ENCODE measurements at places on chromosomes 4 and X. TPM values are rescaled to one million over a fixed set of nuclear protein-coding genes. Genes with fewer than 3 reads are reported as not detected.
A peak's percentile ranks its signal among the peaks of the same experiment; 100 is the strongest.

DNA sequence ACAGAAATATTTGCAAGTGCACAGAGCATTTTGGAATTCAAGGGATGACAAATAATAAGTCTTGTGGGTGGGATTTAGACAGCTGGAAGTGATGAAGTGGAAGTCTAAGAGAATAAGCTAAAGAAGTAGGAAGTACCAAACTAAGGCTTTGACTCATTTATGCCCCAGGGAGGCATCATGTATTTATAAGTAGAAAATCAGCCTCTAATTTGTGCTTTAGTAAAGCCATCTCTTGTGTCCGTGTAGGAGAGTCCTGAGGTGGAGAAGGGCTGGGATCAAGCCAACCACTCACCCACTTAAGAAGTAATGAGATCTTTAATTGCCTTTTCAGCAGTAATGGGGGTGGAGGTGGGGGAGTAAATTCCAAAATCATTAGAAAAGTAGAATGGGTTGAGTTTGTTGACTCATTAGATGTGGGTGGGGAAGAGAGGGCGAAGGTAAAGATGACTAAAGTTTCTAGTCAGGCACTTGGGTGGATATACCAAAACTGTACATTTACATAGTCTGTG is 356.7 kb downstream of the STIM2 start:
- DNase-seq, result peak; percentile 75

XAGE3 gene
- polyA plus RNA-seq, result not detected

ANOS1 gene
- 18.9 TPM for polyA plus RNA-seq

GRCh38 chr4:37884855-37885487 is 5.9 kb upstream of the TBC1D1 start:
- no peak for DNase-seq

GNRHR gene
- polyA plus RNA-seq, result 0.28 TPM

DNA sequence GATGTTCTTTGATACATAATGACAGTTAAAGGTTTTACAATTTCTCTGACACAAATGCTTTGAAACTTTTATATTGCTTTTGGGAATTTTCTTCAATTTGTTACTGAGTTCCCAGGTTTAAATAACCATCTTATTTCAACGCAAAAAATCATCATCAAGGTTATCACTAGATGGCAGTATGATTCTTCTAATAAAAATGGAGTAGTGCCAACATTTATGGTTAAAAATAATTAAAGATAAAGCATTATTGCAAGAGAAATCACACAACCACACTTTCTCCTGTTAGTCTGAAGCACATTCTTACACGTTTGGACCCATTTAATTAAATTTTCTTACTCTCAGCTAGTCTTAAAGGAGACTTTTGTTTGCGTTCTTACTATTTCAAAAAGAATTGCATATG is 611.3 kb upstream of the CPXCR1 start:
- DNase-seq, result no peak

DNA sequence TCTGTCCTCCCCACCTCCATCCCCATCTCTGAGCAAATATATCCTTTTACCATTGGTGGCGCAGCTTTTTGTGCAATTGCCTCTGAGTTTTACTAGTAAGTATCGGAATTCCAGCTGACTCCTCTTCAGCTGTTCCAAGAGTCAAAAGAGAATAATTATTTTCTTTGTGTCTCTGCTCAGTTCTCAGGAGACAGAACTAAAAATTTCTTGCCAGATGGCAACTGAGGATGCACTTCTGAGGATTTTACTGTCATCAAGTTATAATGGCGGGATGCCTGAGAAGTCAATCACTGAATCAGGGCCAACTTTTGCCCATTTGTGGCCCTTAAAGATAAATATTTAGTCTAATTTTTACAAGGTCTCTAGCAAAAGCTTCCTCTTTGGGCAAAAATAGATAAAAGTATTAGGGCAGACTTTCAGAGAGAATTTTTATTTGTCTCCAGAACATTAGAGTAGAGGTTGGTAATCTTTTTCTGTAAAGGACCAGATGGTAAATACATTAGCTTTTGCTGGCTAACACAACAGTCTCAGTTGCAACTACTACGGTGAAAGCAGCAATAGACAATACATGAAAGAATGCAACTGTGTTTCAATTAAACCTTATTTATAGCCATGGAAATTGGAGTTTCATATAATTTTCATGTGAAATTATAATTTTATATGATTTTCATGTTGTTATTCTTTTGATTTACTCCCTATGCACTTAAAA is 15.6 kb upstream of the ADGRA3 start:
- DNase-seq, result peak; percentile 94

DNA sequence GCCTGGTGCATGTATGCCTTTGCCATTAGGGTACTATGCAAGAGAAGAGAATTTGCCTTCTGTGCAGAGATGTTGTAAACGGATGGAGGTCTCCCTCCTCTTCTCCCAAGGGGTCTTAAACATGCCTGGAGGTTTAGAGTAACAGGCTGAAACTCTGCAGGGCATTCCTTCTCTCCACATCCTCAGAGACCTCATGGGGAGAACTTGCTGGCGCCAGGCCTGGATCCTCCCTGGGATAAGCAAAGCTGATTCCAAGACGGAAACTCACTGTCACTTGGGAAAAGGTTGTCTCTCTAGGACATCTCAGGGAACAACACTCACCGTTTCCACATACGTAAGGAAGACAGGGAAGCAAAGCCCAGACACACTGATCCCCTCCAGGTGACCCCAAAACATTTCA is 76.9 kb upstream of the GPM6B start:
- DNase-seq, result peak; percentile 22

SPP1 gene
- 169 TPM for polyA plus RNA-seq

RTL5 gene
- polyA plus RNA-seq, result 10.4 TPM

GRCh38 chr4:65021149-65021548 is 611.9 kb upstream of the TECRL start:
- no peak for DNase-seq

PRSS12 gene
- 6.5 TPM for polyA plus RNA-seq

DRP2 gene
- 2.8 TPM for polyA plus RNA-seq

NOCT gene
- polyA plus RNA-seq, result 2.9 TPM

DNA sequence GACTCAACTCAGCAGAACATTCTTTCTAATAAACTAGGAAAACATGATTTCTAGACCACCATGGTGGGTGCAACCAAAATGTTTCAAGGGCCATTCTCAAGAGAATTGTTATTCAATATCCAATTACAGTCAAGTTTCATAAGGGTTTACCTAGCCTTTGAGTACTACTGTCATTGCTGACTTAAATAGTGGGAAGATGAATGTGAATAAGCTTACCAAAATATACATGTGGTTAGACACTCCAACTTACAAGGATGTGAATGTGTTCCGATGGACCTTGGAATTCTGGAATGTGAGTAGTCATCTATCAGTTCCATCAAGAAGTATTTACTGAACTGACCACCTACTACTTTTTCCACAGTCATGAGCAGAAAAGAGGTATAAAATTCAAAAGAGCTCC is 16.9 kb downstream of the SH3RF1 start:
- DNase-seq, result no peak

DNA sequence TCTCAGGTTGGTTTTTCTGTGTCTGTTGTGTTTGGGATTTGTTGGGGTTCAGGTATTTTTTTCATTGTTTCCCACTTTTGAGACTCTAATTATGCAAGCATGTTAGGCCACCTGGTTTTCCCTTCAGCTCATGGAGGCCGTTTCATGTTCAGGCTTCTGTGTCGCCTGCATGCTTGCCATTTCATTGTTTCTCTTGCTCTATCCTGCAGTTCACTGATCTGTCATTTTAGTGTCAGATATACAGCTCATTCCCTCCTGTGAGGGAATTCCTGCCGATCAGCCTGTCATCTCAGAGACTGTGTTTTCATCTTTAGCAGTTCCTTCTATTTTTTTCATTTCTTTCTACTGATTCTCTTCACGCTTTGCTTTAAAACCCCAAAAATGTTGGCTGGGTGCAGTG is 49.4 kb upstream of the HGFAC start:
- no peak for DNase-seq

IBSP gene
- 0.31 TPM for polyA plus RNA-seq

AGTR2 gene
- 32.4 TPM for polyA plus RNA-seq

Measured in muscle of leg (tissue), 16 donors.